ENCODE measurements at places on chromosomes 5 and 9.

- no peak for DNase-seq
Observed at GRCh38 chr5:17077440-17078233, 139.8 kb upstream of the BASP1 start.

- DNase-seq: no peak
Observed at GRCh38 chr5:67038817-67039603, 157.6 kb downstream of the CD180 start.

GRCh38 chr5:87103616-87104287, 163.9 kb upstream of the RASA1 start:
- no peak for DNase-seq

DNA sequence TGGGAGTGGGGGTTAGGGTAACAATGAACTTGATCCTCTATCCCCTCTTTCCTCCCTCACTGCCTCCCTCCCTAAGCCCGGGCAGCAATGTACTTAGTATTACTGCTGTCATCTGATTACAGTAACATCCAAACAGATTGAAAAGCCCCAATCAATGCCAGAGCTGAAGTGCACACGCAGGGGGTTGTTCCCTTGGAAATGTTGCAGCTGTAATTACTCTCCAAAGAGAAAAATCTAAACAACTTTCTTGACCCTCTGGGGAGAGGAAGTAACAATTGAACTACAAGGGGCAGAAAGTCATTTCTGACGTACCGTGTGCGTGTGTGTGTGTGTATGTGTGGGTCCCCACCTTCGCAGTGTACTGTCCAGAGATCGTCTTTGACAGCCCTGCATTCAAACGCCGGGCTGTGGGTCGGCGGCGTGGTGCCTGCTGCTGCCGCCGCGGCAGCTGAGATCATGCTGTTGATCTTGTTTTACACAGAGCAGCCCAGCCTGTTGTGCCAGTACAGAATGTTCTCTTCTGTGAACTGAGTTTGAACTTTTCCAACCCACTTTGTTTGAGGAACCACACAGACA, 66.0 kb upstream of the KLF9 start:
- peak; percentile 57 for DNase-seq

DNA sequence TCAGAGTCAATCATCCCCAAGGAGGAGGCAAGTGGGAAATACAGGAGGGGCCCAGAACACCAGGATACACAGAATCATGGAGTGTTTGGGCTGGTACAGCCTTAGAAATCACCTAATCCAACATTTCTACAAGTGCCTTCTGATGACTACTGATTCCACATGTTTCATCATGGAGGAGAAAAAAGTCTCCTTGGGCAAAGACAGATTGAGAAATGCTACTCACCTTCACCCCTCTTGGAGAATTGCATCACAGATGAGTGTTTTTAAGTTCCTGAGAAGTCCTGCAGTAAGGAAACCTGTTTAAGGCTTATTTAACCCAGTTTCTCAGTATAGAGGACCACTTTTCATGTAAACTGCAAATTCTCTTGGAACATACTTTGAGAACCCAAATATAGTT, 2.2 kb upstream of the SLIT3 start:
- no peak for DNase-seq

DNA sequence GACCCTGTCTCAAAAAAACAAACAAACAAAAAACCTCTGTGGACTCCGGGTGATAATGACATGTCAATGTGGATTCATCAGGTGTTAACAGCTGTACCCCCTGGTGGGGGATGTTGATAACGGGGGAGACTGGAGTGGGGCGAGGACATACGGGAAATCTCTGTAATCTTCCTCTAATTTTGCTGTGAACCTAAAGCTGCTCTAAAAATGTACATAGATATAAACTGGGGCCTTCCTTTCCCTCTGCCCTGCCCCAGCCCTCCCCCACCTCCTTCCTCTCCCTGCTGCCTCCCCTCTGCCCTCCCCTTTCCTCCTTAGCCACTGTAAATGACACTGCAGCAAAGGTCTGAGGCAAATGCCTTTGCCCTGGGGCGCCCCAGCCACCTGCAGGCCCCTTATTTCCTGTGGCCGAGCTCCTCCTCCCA, 1.4 kb upstream of the CEL start:
- no peak for DNase-seq

DNA sequence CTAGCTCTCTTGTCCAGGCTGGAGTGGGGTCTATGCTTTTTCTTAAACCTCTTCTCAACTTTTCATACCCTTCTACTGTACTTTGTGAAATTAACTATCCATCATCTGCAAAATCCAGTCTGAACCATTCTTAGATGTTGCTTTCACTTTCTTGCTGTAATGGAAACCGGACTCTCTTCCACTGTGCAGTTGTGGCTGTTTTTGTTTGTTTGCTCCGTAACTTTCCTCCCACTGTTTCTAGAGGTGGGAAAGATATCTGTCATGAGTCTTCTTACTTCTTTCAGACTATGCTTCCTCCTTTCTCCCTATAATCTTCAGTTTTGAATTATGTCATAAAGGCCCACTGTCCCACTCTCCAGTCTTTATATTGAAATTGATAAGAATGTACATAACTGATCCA, 6.5 kb downstream of the TNPO1 start:
- DNase-seq: no peak

DNA sequence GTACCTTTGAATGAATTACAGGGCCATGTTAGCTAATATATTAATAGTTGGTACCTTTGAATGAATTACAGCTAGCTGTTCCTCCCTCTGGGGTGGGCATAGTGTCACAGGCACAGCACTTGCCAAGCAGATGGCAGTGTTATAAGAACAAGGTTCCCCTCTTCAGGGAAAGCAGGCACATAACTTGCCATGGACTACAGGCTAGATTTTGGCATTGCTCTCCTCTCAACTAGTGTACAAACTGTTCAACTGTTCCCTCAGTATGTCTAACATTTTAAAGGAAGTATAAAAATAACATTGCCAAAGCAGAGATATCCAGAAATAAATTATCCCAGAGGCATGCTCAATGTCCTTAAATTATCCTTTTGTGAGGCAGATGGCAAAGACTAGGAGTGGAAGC, 33.7 kb downstream of the ABITRAM start:
- DNase-seq: no peak

DNA sequence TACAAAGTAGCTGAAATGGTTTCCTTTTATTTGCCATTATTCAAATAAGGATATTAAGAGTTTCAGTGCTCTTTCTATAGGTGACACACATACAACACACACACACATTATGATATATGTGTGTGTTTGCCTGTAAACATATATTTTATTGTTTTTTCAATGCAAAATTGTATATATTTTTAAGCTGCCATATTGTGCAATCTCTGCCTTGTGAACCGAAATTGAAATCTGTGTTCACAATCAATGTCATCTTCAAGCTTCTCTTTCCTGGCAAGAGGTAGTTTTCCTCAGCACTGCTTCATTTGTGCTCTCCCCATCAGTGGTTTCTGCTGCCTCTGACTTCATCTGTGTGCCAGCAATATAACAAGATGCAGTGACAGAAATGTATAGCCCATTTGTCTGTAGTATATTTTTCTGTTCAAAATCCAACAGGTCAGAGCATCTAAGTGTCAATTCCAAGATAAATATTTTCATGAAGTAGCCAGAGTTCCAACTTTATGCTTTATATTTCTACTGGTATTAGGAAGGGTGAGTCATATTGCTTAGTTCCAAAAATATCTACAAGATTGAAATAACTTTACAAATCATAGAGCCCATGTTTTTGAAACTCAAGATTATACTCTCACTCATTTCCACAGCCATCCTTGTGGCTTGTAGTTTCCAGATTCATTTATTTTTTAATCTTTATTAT, 1704.8 kb upstream of the CDH9 start:
- DNase-seq: no peak

- DNase-seq: no peak
Observed at GRCh38 chr9:3161912-3162311, 318.0 kb upstream of the PUM3 start.

DNA sequence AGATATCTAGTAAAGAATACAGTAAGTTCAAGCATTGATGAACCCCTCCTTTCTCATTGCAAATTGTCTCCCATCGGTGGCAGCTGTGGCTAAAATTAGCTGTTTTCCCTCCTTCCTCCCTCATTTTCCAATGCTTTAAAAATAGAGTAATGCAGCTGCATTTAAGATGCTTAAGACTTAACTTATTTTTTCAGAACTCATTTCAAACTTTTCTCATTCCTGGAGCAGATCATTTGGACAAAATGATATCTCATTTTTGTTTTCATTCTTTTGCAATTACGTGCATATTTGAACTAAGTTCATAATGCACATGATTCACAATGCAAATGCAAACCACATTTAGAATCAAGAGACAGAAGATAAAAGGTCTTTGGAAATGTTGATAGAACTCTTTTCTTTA, 14.6 kb downstream of the HSPB3 start:
- DNase-seq: no peak

- DNase-seq: no peak
Observed at GRCh38 chr5:175590471-175590881, 67.4 kb upstream of the HRH2 start.

DNA sequence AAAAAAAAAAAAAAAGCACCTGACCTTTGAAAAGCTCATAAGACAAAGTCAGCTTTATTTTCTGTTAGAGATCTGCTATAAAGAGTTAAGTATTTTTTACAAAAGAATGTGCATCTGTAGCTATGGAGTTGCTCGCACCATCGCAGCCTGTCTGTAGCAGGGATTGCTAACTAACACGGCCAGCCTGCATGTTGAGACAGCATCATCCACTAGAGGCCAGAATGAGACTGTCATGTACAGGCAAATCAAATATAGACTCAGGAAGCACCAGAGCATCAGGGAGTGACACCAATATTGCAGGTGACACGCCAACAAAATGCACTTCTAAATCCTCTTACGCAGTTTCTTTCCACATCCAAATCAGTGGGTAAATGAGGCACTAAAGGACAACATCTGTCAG, 136.3 kb upstream of the RASEF start:
- peak; percentile 57 for DNase-seq

DNA sequence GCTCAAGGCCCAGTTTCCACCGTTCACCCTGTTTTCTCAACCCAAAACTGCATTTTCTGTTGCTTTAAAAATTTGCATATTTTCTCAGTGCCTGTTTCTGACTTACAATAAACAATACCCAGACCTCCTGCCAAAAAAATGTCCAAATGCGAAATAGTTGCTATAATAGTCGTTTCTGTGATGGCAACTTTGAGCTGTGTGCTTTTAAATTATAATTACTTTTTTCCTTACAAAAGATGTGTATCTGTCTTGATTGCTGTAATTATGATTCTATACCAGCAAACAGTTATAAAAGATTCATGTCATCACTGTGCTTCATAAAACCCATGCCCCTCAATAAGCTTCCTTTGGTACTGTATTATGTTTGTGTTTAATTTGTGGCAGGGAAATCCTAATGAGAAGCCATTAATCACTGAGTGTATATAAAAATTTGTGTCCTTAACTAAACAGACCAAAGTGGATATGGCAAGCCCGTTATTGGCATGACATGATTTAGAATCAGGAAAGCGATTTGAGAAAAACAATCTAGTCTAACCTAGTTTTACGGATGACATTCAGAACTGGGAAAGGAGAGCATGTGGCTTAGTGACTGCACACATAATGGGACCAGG, 5.4 kb upstream of the SLC1A3 start:
- DNase-seq: no peak

- DNase-seq: no peak
Observed at GRCh38 chr9:114549697-114550330, 37.8 kb upstream of the ATP6V1G1 start.

DNA sequence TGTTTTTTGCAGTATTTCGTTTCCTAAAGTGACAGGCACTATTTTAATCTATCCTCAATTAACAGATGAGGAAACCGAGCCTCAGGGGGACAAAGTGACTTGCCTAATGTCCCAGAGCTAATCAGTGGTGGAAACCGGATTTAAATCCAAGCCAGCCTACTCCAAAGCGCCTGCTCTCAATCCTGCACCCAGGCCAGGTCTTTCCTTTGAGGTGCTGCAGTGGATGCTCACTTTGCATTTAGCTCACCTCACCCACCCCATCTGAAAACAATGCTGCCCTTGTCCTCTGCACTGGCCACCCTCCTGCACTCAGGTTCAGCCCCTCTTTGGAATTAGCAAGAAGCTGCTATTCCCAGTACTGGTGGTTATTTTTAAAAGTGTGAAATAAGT, 16.0 kb downstream of the ANGPTL2 start:
- DNase-seq: no peak

GRCh38 chr5:118604106-118604505, 384.2 kb downstream of the DTWD2 start:
- DNase-seq: no peak

DNA sequence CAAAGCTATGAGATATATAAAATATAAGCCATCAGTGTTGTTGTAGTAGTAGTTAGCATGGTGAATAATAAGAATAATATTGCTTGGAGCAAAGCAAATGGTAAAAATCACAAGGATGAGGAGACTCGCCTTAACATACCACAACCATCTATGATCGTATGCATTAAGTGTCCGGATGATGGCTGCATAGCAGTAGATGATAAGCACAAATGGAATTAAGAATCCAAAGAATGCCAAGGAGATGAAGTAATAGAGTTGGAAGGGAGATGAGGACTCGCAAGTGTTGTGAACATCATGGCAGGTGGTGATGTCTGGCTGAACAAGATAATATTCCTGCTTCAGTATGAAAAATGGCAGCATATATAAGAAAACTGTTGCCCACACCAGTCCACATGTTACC, 5.5 kb downstream of the F2RL2 start:
- no peak for DNase-seq

DNA sequence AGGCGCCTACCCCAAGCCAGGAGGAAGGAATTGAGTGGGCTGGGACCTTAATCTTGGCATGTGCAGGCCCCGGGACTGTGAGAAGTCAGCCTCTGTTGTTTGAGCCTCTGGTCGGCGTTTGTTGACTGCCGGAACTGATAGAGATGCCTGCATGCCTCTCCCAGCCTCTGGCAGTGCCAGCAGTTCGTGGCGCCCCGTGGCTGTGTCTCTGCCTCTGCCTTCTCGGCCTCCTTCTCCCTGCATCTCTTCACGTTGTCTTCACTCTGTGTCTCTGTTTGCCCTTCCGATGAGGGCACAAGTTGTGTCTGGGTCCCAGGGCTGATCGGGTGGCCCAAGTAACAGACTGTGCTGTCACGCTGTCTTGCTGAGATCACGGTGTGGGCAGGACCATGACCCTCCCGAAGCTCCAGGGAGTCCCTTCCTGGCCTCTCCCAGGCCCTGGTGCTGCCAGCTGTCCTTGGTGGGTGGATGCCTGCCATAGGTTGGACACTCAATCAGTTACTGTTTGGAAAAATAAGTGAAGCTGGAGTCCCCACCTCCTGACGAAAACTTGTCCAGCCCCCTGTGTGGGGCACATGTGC, 133.5 kb upstream of the LPCAT1 start:
- no peak for DNase-seq

- DNase-seq: no peak
Observed at GRCh38 chr5:160792281-160792680, 59.7 kb downstream of the ATP10B start.

GRCh38 chr9:115671963-115672305, 481.7 kb upstream of the PAPPA start:
- no peak for DNase-seq

DNA sequence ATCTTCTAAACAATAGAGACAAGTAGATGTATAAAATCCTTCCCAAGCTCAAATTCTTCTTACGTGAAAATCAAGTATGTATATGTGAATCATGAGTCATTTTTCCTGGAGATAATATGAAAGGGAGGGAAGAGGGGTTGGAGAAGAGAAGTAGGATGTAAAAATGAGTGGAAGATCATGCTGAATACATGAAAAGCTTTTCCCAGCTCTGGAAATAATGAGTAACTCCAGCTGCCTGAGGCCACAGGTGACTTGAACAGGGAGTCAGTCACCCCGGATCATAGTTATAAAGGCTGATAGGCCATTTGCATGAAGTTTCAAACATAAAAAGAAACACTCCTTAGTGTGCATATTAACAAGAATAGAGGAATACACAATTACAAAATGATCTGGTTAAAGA, 486.7 kb downstream of the EFNA5 start:
- DNase-seq: no peak

- no peak for DNase-seq
Observed at GRCh38 chr9:34957492-34958410, at the start of gene PHF24. TSS of gene PHF24 (plus strand) at chr9:34958285. CDS start at chr9:34971299, 13,014 bp downstream.
